ENCODE measurements at places on chromosomes 6 and 20.

DNA sequence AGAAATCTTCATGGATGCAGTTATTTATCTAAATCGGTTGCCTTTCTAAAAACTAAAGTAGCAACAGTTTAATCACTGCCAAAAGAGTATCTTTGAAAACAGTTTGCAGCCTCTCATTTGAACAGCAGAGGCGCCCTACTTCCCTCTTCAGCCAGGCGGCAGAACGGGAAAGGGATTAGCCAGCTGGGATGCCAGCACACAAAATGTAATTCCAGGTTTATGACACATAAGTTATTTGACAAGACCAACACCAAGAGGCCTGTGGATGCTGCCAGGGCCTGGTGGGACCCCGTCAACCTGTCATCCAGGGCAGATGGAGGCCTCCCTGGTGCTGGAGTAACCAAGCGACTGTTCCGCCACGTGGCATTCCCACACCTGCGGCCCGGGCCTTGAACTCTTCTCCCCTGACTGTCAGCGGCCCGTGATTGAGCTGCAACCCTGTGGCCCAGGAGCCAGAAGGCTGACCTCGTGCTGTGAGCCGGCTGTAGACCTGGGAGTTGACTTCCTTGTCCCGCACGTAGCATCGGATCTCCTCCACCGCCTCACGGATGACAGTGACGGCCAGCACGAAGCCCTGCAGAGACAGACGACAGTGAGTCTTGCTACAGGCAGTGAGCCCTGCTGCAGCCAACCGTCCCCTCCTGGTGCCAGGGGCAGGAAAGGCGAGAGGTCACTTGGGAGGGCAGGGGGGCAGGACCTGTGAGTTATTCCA lies 55.5 kb downstream of the ATP9A start:
- no peak for DNase-seq

GRCh38 chr6:114543696-114544095 lies 200.9 kb upstream of the HS3ST5 start:
- no peak for DNase-seq

- no peak for DNase-seq
These were observed 23.3 kb downstream of the AKAP12 start for GRCh38 chr6:151263035-151263434.

- no peak for DNase-seq
These were observed 5.2 kb upstream of the SLC22A1 start for GRCh38 chr6:160116411-160116810.

GRCh38 chr6:16761471-16762267 lies 409 bp upstream of the ATXN1 start:
- DNase-seq: peak; percentile 94

GRCh38 chr20:25195962-25196785 lies 662 bp downstream of the ENTPD6 start:
- DNase-seq: no peak

DNA sequence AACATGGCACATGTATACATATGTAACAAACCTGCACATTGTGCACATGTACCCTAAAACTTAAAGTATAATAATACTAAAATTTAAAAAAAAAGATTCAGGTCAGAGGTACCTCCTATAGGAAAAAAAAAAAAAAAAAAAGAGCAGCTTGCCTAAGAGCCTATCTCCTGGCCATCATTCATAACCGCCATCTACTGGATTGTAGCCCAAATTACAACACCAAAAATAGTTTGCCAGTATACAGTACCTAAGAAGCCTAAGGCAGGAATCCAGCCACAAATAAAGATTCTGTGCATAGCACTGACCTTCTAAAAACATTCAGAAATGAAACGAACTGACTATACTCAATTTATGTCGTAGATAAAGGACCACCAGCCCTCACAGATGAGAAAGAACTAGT lies 438.4 kb upstream of the ADGRB3 start:
- no peak for DNase-seq

DNA sequence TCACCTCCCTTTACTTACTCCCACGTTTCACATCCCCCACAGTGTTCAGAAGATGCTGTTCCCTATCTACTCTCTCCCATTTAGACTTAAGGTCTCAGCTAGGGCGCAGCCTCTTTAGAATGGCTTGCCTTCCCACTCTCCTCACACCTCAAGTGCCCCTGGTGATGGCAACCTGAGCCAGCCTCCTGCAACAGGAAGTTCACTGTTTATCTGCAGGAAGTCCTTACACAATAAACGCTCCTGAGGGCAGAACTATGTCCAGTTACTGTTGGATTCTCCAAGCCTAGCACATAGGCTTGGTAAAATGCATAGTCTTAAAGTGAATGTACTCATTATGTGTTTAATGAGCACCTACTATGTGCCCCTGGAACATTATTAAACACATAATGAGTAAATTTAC lies 21.9 kb upstream of the RAB22A start:
- DNase-seq: no peak

DNA sequence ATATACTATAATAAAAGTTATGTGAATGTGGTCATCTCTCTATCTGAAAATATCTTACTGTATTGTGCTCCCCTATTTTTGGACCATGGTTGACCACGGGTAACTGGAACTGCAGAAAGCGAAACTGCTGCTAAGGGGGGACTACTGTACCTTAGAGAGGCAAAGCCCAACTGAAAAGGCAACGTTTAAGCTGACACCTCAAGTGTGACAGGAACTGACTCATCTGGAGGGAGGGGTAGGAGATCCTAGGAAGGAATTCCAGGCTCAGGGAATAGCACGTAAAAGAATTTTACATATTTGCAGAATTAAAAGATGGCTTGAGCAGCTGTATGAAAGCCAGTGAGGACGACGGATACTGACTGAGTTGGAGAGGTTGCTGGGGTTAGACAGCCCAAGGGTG lies 34.8 kb downstream of the ELOVL2 start:
- no peak for DNase-seq

DNA sequence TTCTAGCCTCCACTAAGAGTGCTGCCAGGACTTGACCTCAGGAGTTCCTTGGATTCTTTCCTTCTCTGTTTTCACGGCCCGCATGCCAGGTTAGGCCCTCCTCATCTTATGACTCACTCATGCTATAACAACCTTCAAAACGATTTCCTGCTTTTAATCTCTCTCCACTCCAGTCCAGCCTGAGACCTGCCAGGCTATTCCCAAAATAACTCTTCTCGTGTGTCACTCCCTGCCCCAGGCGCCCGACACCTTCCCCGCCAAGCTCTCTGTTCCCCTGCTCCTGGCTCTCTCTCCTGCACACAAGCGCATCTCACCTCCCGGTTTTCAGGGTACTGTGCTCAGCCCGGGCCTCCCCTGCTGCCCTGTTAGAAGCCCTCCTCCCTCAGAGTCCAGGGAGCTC lies 64.1 kb upstream of the RPS6KA2 start:
- no peak for DNase-seq

- DNase-seq: no peak
These were observed 267.9 kb upstream of the PLN start for GRCh38 chr6:118280210-118280609.

DNA sequence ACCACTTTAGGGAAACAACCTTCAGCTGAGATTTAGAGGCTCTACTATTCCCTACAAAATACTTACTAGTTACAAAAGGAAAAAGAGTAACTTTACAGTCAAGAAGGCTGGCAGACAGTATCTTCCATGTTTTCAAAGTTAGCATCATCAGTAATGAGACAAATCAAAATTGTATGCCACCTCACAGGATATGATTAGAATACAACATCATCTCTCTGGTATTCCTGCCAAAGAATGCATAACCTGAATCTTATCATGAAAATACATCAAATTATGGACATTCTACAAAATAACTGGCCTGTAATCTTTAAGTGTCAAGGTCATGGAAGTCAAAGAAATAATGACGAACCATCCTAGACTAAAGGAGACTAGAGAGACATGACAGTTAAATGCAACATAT lies 38.4 kb downstream of the CDK5RAP1 start:
- DNase-seq: no peak

GRCh38 chr6:152462716-152463115 lies 174.4 kb downstream of the SYNE1 start:
- no peak for DNase-seq

DNA sequence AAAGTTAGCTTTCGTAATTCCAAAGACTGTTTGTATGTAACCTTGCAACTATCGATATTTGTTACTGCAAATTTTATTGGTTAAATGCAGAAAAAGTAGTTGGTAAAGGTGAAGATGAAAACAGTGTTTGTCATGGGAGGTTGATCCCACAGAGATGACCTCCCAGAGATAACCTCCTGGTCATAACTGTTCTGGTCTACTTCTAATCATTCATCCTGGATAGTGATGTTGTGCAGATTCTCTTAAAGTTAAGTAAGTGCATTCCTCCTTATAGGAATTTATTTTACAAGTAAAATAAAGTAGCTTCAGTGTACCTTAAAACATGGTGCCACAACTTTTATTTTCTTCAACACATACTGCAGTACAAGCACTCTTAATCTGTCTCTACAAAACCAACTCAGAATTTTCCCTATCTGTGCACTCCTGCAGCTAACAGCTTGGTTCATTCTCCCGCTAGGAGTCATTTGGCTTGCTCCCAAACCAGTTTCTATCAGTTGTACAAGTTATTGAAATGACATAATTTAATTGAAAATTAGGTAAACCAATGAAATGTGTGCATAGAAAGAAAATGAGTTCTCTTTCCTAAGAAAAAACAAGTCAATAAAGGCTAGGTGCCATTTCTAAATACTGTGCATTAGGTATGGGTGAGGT lies 19.2 kb downstream of the METTL24 start:
- DNase-seq: no peak

DNA sequence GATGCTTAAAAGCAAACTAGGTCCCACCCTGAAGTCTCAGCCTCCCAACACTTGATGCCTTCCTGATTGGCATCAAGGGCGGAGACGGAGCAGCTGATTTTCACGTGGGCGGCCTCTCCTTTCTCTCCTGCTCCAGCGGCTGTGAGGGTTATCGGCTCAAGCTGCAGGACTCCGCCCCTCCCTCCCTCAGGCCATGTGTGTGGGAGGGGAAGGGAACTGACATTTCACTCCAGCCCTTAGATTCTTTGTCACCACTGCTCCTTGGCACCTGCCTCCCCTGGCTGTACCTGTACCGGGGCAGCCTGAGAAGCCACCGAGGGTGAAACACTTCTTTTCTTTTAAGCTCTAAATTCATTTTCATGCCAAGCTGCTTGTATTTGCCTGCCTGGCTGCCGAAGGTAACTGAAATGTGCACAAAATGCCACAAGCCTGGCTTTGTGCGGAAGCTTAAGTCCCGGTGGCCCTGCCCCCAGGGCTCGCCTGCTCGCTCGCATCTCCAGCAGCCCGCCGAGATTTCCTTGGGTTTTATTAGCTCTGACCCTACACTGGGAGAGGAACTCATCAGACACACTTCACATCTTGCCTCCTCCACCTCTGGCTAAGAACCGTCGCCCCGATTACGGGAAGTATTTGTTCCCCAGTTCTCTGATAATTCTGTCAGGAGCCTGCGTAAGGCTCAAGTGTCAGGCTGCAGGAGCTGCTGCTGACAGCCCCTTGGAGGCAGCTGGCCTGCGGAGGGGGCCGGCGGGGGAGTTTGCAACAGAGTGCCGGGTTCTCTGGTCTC lies 9.6 kb upstream of the CPNE5 start:
- DNase-seq: no peak

DNA sequence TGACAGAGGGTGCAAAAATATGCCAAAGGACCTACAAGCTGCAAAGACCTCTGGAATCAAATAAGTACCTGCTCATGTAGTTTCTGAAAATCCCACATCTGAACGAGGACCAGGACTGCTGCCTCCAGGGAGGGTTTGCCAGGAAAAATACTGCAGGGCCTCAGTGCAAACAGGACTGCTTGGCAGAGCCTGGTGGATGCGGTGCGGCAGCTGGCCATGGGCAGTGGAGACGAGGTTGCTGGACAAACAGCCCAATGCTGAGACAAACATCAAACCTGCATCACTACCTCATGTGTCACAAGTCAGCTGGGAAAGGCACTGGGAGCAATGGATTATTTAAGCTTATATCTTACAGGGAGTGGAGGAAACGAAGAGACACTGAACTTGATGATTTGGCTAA lies 238.8 kb downstream of the PAX1 start:
- no peak for DNase-seq

DNA sequence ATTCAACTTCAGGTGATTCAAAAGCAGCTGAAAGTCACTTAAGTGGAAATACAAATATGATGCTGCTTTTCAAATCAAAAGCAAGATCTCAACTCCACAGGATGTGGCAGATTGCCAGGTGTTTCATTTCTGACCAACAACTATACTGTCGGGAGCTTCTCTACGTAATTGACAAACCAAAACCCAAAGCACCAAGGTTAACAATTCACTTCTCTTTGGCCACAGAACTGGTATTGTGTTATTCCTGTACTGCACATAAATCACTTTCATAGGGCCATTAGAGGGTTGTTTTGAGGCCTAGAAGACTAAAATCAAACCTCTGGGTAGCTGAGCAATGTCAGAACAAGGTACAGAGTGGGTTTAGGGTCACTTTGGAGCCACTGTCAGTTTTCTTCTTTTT lies 169.7 kb downstream of the HAO1 start:
- DNase-seq: no peak

DNA sequence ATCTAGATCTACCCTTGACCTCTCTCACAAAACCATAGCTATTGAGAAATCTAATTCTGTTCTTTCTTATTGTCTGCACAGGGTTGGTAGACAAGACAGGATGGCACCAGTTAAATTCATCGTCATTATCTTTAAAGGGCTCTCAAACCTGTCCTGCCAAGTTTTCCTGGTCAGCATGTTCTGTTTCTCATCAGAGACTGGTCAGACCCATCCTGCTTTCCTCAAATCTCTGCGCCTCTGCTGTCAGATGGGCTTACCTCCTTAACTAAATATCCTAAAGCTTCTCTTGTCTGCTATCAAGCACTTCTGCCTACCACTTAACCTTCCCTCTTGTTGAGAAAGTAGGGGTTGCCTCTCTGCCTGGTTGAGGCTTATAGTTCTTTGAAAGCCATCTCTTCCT lies 125.2 kb downstream of the MYO6 start:
- no peak for DNase-seq

DNA sequence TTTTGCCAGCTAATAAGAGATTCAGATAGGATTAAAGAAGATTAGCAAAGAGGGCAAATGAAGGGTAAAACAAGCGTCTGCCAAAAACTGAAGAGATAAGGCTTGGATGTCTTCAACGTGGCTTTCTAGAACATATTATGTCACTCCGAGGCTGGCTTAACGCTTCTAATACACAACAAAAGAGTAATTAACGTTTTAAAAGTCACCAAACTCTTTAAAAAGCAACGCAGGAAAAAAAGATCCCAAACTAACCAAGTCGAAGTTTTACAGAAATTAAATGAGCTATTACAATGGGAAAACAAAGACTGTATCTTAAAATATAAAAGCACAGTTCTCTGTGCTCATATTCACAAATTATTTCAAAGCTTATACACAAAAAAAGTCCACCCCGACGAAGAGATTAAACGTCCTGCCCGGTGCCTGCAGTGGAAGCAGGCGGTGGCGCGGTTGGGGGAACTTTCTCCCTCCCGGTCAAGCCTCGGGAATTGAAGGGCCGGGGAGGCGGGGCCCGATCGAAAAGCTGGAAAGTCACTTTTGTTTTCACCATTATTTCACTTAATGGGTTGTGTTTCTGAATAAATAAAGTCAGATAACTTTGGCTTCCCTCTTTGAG lies 1.2 kb downstream of the MAK start:
- DNase-seq: peak; percentile 49
